ENCODE measurements at places on chromosomes 12 and 14. TPM values are rescaled to one million over a fixed set of nuclear protein-coding genes. Genes with fewer than 3 reads are reported as not detected.
A peak's percentile ranks its signal among the peaks of the same experiment; 100 is the strongest.

The VCPKMT gene
- 12.2 TPM for polyA plus RNA-seq

DNA sequence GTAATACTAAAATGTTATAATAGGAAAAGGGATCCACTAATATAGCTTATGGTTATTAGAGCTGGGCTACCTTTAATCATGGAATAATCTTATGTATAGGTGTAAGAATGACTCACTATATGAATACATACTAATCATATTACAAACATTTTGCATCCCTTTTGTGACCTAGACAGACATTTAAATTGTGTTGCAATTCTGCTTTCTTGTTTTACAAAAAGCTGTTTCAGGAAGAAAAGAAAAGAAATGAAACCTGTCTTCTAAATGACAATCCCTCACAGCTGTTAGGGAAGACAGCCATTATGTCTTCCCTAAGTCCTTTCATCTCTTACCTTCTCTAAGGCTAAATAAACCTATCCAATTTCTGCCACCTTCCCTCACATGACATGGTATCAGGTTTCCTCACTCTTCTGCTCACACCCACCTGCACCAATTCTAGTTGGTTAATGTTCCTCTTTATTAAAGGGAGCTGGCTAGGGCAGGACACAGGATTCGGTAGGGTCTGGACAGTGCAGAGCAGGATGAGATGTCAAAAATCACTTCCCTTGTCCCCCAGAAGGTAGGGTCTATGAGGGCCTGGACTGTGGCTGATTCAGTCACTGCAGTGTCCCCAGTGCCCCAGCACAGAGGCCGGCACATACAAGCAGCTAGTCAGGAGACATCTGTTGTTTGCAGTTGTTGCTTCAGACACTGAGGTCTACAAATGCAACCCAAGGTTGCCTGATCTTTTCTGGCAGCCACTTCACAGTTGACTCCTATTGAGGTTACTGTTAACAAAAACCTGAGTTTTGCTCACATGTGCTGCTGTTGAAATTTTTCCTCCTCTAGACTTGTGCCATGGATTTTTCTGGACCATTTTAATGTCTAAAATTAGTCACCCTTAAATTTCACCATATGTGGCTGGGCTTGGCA, 3.7 kb downstream of the DHRS7 start:
- peaks cover 14% of the 10 kb centered on the region for H3K4me1 ChIP-seq
- no peak overlapping the region for H3K27ac ChIP-seq
- H3K36me3 ChIP-seq, result no peaks in the 10 kb centered on the region
- DNase-seq, result no peak
- H3K4me3 ChIP-seq, result no peak overlapping the region

DNA sequence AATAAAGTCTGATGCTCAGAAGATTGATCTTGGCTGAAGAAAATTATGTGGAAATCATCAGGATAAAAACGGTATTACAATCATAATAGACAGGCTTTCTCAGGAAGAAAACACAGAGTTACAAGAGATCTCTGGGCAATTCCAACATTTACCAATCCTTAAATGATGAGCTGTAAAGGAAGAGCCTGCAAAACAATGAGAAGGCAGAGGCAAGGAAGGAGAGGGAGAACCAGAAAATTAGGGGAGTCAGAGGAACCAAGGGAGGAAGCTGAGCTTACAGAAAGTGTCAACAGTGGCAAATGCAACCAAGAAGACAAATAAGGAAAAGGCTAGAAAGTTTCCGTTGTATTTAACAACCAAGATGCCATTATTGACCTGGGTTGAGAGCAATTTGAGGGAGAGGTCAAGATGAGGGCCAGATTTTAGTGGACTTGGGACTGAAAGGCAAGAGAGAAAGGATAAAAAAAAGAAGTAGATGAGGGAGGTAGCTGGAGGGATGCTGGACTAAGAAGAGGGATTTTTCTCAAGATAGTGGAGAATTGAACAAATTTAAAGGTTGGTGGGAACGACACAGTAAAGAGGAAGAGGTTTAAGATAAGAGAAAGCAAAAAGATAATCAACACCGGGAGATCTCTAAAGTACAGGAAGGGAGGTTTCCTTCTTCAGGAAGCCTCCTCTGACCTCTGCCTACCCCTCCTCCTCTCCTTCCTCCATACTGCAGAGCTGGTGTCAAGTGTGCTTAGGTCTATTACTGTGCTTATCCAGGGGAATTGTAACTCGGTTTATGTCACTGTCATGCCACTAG, 116.9 kb downstream of the DUSP6 start:
- no peak overlapping the region for H3K4me3 ChIP-seq
- H3K4me1 ChIP-seq, result no peaks in the 10 kb centered on the region
- DNase-seq, result no peak
- H3K27me3 ChIP-seq, result no peaks in the 10 kb centered on the region
- H3K27ac ChIP-seq, result no peak overlapping the region

GRCh38 chr12:26271024-26271423, 75.7 kb downstream of the SSPN start:
- H3K36me3 ChIP-seq, result no peaks in the 10 kb centered on the region
- no peaks in the 10 kb centered on the region for H3K27me3 ChIP-seq
- peaks cover 12% of the 10 kb centered on the region for H3K4me1 ChIP-seq
- peak overlapping the region; percentile 43 for H3K27ac ChIP-seq
- no peak for DNase-seq

GRCh38 chr14:62301080-62301479, 538.9 kb downstream of the SNAPC1 start:
- no peaks in the 10 kb centered on the region for H3K27me3 ChIP-seq
- H3K4me3 ChIP-seq, result no peak overlapping the region
- H3K36me3 ChIP-seq, result no peaks in the 10 kb centered on the region
- H3K4me1 ChIP-seq, result no peaks in the 10 kb centered on the region

DNA sequence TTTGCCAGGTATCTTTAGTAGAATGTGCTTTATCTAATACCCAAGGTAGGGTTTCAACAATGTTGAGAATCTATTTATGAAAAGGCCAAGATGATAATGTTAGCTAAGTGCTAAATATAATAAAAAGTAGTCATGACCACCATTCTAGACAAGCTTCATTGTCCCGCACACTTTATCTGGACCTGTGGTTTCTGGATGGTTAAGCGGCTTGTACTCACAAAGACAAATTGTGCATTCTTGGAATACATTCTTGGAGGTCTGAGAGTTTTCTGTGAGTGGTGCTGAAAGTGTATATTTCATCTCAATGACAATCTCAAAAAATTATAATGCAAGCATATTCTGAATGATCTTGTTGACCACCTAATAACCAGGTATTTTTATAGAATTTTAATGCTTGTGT, 646.9 kb downstream of the DIO2 start:
- H3K27ac ChIP-seq, result no peak overlapping the region
- no peak for DNase-seq
- H3K27me3 ChIP-seq, result no peaks in the 10 kb centered on the region
- H3K4me1 ChIP-seq, result no peaks in the 10 kb centered on the region
